ENCODE measurements at places on chromosomes 1 and 21. TPM values are rescaled to one million over a fixed set of nuclear protein-coding genes. Genes with fewer than 3 reads are reported as not detected.

- no peak for DNase-seq
Measured at GRCh38 chr1:4660917-4661594, 6.6 kb downstream of the AJAP1 start.

DNA sequence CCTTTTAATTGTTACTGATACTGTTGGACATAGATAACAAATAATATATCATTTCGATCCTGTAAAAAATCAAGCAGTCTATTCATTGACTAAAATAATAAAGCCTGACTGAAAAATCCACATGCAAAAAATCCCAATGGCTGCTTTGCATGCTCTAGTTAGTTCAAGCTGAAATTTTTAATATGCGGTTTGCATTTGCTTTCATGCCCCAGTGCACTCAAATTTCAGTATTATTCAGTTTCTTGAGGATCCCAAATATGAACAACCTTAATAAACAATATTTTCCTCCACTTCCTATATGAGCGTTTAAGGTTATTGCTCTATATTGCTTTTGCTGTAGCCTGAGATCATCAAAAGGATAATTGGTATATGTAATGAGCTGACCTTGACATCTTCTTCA is 75.1 kb upstream of the DPH5 start:
- DNase-seq = no peak

DNA sequence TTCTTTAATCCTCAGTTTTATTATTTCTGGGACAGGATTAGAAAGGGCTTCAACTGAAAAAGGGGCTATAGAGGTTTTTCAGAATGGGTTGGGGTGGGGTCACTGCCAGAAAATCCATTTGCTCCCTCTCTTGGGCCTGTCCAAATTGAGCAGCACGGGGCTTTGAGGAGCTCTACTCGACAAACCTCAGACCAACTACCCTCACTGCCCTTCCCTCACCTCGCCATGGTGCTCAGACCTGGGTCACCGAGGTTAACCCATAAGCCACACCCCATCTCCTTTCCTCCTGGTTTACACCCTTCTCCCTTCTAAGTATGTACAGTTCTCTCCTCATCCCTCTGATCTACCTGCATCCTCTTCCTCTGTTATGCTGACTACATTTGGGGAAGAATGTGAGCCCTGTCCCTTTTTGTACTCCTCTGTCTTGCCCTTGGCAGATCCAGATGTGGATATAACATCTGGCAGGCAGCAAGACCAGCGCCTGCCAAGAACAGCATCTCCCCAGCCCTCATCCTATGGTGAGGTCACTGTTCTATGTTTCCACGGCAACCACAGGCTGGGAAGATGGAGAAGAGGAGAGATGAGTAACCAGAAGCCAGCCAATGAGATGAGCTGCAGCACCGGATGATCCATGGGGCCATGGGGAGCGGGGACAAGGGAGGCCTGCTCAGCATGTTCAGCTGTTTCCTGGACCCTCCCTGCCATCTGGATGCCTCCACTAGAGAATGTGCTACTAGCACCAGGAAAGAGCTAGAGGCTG is 3.7 kb upstream of the FABP3 start:
- no peak for DNase-seq

DNA sequence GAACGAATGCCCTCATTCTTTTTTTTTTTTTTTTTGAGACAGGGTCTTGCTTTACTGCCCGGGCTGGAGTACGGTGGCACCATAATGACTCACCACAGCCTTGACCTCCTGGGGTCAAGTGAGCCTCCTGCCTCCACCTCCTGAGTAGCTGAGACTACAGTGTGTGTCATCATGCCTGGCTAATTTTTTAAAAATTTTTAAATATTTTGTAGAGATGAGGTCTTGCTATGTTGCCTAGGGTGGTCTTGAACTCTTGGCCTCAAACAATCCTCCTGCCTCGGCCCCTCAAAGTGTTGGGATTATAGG is 69.4 kb downstream of the ALG14 start:
- DNase-seq = no peak

The CFAP141 gene
- 0.22 TPM for polyA plus RNA-seq

DNA sequence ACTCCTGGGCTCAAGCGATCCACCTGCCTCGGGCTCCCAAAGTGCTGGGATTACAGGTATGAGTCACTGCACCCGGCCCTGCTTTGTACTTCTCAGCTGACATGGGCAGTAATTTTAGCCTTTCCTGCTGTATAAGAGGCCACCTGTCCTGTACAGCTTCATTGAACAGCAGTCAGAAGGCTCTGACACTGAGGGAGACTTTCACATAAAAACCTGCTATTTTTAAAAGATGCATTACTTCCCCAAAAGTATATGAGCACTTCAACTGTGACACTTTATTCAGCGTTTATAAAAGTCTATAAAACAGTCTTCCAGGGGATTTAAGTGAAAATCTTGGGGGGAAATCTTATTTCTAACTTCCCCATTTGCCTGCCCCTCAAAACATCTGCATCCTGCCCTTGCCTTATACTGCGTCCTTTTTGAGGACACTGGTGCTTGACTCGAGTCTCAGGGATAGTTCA is 17.6 kb downstream of the RNU5D-1 start:
- DNase-seq = no peak

The SERTAD4 gene
- 2.1 TPM for polyA plus RNA-seq

DNA sequence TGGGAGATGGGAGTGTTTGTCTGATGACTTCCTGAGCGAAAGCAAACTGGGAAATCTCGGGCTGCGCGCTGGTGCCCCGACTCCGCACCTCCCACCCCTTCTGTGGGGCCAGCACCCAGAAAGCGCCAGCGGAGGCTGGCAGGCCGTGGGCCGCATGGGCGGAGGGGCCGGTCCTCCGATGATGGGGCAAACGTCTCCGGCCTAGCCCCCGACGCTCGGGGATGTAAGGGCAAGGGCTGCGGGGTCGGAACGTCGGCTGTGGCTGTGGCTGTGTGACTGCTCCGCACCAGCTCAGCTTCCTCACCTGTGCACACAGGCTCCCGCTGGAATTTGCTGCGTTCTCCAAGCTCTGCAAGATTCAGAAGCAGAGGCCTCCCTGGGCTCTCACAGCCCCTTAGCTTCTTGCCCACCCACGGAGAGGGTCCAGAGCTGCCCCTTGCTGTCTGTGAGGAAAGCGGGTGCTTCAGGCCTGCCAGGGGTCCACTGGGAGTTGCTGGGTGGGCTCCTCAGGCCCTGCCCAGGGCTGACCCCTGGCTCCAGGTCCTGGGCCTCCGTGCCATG is 35.0 kb downstream of the COL18A1 start:
- peak; percentile 16 for DNase-seq

GRCh38 chr1:115713906-115714305 is 54.6 kb downstream of the CASQ2 start:
- no peak for DNase-seq

The CLDN19 gene
- 0.06 TPM for polyA plus RNA-seq

DNA sequence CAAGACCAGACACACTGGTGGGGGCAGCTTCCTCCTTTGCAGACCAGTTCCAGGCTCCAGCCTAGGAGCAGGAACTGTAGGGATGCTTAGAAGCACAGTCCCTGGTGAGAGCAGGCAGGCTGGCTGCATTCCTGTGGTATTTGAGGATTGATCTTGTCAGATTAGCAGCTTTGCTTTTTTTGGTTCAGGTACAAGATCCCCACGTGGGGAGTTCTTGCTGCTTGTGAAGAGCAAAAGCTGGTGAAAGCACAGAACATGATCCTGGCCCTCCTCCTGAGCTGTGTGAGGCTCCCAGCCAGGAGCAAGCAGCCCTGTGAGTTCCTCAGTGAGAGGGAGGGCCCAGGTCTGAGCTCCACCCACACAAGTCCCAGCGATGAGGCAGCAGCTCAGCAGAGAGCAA is 75.3 kb upstream of the ARTN start:
- DNase-seq = no peak

GRCh38 chr1:198493329-198493728 is 47.2 kb downstream of the ATP6V1G3 start:
- no peak for DNase-seq

The GJA4 gene
- 50.1 TPM for polyA plus RNA-seq

DNA sequence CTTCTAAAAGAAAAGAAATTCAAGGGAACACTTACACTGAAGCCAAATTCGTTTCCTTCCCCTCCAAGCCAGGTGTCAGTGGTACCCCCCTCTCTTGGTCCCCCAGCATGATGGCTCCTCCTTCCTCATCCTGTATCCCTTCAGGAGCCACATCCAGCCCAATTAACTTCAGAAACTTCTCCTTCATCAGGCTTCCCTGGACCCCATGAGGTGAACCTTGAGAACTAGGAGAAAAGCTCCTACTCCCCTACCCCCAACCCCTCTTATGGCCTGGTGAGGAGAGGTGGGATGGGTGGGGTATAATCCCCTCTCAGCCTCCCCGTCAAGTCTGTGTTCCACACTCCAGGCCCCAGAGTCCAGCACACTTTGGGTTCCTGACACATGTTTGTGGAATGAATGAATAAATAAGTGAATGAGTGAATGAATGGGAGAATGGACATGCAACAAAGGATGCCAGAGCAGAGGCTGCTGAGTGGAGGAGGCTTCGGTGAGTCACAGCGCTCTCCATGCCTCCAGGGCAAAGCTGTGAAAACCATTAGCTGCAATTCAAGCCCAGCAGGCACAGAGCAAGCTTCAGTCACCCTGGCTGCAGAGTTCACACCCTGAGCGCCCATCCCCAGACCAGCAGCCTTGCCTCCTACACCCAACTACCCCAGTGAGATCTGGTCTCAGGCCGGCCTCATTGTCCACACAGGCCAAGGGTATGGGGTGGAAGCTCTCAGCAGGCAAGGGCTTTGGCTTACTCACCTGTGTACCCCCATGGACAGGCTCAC is 43.8 kb downstream of the BATF3 start:
- no peak for DNase-seq

DNA sequence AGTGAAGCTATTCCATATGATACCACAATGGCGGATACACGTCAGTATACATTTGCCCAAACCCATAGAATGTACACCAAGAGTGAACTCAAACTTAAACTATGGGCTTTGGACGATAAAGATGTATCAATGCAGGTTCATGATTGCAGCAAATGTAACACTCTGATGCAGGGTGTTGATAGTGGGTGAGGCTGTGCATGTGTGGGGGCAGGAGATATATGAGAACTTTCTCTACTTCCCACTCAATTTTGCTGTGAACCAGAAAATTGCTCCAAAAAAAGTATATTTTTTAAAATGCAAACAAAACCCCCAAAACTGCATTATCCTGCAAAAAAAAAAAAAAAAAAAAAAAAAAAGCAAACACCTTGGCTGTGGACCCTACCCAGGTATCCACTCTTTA is 3.4 kb downstream of the ATP1A2 start:
- DNase-seq = no peak

The SDC3 gene
- 22.2 TPM for polyA plus RNA-seq

DNA sequence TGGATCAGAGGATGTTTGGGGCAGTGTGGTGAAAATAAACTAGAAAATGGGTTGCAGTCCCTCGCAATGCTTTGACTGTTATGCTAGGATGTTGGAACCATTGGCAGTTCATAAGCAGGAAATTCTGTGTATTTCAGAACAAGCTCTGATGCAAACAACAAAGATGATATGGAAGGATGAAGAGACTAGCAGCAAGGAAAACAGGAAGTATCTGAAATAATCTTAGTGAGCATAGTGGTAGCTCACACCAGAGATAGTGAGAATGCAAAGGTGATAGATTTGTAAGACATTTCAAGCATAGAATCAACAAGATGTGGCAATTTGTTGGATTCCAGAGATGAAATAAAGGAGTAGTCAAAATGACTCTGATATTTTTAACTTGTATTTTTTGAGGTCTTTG is 11.1 kb upstream of the RCC1 start:
- no peak for DNase-seq

DNA sequence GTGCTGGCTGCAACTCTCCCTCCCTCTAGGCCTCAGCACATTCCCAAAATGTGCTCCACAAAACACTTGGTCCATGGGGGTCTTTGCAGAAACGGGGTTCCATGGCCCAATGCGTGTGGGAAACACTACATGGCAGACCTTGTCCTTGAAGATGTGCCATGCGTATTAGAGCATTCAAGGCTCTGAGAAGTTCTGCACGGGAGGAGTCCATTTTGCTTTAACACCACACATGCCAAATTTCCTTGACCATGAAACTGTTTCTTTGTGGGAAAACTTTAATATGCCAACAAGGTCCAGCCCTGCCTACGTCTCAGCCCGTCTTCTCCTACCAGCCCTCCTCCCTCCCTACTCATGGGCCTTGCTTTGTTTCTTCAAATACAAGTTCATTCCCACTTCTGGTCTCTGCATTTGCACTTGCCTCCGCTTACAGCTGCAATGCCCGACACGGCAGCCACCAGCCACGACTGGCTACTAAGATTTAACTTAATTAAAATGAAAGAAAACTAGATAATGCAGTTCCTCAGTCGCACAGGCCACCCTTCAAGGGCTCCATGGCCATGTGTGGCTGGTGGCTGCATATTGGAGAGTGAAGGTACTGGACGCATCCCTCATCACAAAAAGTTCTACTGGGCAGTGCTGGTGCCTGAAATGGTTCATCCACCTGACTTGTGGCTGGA is 19.2 kb upstream of the TAS1R2 start:
- DNase-seq = no peak

The UBL4B gene
- polyA plus RNA-seq = not detected

DNA sequence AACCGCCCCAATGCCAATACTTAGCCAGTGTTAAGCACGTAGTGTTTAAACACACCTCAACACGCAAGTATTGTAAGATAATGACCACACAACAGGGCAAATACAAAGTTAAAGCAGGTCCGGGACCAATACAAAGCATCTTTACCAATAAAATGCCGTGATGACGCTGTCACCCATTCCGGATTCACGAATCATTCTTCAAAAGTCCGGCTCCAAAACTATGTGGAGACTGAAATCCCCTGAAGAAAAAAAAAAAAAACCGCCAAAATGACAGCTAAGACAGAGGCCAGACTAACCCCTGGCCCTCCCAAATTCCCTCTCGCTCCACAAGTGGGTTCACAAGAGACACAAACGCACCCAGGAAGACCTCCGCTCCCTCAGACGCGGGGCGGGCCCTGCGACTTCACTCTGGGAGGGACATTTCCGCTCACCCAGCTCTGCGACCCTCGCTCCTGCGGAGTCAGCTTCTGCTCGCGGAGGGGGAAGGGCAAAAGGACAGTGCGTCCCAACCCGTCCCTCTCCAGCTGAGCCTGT is 625 bp upstream of the DARS2 start:
- no peak for DNase-seq

The CFAP74 gene
- 0.03 TPM for polyA plus RNA-seq
